SJSA1 (cell line): ENCODE measurements at places on chromosomes 3 and 15. TPM values are rescaled to one million over a fixed set of nuclear protein-coding genes. Genes with fewer than 3 reads are reported as not detected.

RPP14 gene
- 14.9 and 23.0 TPM in 2 replicates for total RNA-seq

MYRIP gene
- total RNA-seq = 0.06 and 0.11 TPM in 2 replicates

DNA sequence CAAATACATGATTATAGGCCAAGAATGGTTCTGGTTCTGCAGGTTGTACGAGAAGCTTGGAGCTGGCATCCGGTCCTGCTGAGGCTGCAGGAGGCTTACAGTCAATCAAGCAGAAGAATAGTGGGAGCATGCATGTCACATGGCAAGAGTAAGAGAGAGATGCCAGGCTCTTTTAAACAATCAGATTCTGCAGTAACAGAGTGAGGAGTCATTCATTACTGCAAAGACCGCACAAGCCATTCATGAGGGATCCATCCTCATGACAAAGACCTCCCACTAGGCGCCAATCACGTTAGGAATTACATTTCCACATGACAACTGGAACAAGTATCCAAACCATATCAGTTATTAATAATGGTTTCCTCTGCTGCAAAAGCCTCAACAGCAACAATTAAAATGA, 536.8 kb downstream of the CADM2 start:
- DNase-seq = no peak

DNA sequence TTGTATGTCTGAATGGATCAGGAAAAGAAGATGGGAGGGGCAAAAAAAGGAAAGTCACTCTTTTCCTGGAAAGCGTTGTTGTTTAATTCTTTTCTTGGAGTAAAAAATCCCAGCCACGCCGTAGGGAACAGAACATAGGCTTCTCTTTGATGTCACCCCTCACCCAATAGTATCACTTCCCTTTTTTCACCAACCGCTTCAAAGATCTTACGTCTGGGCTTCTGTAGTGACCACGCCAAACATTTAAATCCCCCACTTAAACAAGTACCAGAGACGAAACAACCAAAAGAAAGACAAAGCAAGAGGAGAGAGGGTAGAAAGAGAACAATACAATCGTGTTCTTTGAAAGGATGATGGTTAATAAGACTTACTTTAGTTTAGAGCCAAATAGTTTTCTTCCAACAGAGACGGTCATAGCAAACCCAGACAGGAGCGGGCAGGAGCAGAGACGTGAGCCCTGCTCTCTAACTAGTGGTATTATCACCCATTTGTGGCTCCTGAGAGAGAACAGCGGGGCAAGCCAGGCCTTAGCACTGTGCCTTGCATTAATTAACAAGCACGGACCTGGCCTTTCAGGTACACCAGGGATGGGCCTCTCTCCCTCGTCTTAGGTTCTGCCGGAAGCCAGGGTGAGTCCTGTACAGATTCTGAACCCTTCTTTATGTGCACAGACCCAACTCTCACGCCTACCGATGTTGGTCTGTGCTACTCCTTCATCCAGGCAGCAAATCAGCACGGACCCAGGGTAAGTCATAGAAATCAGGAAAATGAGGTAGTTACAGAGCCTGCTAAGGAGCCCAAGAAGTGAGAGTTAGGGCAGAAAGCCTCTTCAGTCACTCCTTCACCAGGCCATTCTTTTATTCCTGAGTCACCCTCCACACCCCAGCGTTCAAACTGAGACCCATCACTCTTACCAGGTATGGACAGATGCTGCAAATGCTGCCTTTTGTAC, 28.2 kb upstream of the BCL6 start:
- DNase-seq = no peak

DNA sequence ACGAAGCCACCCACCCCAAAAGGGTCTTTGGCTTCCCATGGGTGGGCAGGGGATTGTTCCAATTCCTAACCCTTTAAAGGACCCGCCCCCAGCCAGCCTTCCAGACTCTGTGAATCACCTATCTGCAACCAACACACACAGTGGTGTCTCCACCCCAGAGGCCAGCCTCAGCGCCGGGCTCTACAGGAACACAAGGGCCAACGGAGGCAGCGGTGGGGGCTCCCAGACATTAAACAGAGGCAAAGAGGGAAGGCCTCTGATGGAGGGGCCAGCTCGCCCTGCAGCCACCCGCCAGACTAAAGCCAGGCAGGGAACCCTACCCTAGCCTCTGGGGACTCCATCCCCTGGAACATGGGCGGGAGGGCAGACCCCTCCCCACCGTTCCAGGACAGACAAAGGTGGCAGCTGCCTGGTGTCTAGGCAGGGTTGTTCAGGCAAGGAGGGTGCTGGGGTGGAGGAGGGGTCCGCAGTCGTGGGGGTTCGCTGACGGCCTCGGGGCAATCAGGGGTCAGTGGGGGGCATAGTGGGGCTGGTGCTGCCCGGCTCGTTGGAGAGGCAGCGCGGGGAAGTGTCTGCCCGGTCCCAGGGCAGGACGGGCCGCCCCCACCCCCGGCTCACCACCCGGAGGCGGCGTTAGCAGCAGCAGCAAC, 448 bp downstream of the SHISA5 start:
- DNase-seq = no peak

AHSG gene
- total RNA-seq = not detected in 2 replicates

OR4F15 gene
- total RNA-seq = 0.03 and 0.66 TPM in 2 replicates

GRCh38 chr15:28957606-28958498, 72.1 kb downstream of the APBA2 start:
- no peak for DNase-seq

GRCh38 chr3:149487598-149488197, 13.2 kb downstream of the TM4SF4 start:
- no peak for DNase-seq

- no peak for DNase-seq
These were observed 115.0 kb downstream of the ALDH1A2 start for GRCh38 chr15:57950381-57950946.

DNA sequence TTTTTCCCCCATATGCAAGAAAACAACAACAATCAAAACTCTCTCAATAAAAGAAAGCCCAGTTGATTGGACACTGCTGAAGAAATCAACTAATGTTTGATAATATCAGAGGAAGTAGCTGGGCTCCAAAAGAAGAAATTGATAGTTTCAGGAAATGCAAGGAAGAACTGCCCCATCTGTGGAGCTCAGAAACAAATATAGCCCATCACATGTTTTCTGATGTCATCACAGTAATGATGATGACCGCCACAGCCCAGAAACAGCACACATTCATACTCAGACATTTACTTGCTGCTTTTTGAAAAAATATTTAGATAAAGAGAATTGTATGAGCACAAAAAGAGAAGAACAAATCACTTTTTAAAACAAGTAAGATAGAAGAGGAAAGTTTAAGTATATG, 67.6 kb downstream of the GOLIM4 start:
- DNase-seq = no peak

DNA sequence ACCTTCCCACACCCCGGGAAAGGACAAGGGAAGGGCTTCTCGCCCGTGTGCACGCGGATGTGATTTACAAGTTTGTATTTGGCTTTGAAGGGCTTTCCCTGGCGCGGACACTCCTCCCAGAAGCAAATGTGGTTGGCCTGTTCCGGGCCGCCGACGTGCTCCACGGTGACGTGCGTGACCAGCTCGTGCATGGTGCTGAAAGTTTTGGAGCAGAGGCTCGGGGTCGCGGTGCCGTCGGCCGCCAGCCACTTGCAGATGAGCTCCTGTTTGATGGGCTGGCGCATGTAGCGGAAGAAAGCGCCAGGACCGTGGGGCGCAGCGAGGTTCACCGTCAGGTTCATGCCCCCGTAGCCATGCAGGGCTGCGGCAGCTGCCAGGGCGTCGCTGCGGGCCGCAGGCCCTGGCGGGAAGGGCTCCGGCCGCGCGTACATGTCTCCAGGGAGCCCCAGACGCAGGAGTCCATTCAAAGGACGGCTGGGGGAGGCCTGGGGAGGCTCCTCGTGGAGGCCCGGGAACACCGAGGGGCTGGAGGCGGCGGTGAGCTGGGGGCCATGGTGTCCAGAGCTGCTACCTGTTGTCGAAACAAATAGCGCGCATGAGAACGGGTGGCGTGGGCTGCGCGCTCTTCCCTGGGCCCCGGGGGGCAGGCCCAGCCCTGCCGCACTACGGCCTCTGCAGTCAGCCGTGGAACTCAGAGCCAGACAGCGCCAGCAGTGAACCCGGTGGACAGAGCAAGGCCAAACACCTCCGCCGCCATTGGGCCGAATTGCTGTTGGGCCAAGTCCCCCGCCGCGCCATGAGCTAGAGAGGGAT, 10.2 kb downstream of the ZIC4 start:
- DNase-seq = no peak

- DNase-seq = no peak
These were observed 6.1 kb upstream of the CLSTN2 start for GRCh38 chr3:139928708-139929505.

DNA sequence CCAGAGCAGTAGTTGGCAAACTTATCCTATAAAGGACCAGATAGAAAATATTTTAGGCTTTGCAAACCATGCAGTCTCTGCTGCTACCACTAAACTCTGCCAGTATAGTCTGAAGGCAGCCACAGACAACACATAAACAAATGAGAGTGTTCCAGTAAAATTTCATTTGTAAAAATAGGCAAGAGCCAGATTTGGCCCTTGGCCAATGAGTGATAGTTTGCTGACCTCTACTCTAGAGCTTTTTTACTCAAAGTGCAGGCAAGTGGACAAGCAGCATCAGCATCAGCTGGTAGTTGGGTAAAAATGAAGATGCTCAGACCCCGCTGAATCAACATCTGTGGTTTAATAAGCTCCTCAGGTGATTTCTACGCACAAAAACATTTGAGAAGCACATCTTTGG, 269.8 kb downstream of the NTRK3 start:
- no peak for DNase-seq

GRCh38 chr3:135263331-135263730, 468.3 kb downstream of the EPHB1 start:
- DNase-seq = no peak

PIF1 gene
- total RNA-seq = 20.1 and 29.2 TPM in 2 replicates

MCF2L2 gene
- total RNA-seq = 0.03 TPM in 1 of 2 replicates, not detected in the other

GRCh38 chr15:58432401-58432800, 610 bp downstream of the LIPC start:
- no peak for DNase-seq

DNA sequence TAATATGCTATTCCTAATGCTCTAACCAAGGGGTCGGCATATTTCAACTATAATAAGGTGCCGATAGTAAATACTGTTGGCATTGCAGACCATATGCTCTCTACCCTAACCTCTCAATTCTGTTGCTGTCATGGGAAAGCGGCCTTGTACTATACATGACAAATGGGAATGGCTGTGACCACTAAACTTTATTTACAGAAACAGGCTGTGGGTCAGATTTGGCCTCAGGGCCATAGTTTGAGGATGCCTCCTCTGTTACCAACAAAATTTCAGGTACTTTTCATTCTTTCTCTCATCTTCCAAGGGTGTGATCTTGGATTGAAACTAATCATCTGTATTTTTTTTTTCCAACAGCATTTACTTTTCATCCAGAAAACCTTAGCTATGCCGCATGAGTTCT, 242.0 kb downstream of the MAGI1 start:
- DNase-seq = no peak

DNA sequence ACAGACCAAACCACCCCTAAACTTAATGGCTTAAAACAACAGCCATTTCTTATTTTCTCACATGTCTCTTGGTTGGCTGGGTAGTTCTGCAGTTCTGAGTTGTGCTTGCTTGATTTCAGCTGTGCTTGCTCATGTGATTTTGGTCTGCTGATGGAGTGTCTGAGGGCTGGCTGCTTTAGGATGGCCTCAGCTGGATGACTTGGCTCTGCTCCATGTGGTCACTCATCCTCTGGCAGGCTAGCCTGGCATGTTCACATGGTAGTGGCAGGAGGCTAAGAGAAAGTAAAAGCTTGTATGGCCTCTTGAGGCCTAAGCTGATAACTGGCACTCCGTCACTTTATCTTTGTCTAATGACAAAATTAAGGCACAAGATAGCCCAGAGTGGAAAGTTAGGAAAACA, 4.1 kb downstream of the SV2B start:
- DNase-seq = no peak

- no peak for DNase-seq
These were observed 9.1 kb downstream of the RASL12 start for GRCh38 chr15:65058394-65059368.

- DNase-seq = no peak
These were observed 9.3 kb downstream of the FAH start for GRCh38 chr15:80162059-80162554.

DNA sequence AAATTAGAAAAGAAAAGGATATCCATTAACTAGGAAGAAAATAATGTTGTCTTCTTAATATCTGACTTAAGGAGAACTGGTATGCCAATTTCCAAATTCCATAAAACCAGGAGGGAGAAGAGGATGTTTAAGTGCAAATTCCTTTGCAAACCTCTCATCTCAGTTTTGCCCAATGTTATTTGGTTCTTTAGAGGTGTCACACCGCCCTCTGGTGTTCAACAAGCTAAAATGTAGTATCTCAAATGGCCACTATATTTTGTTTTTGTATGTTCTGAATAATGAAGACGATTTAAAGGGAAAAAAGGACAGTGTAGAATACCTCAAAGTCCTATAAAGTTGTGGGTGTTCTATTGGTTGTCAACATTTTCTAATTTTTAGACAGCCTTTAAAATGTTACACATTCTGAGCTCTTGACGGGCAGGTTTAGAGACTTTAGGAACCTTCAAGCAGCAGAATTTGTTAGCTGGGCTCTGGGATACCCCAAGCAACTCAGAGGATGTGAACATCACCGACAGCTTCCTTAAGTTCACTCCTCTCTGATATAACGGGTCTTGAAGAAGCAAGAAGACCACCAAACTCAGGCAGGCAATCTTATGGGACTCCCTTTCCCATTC, 458.3 kb downstream of the MFSD1 start:
- no peak for DNase-seq

- no peak for DNase-seq
These were observed 212.6 kb upstream of the PLSCR5 start for GRCh38 chr3:146817704-146818103.

- no peak for DNase-seq
These were observed 319.2 kb downstream of the SLC9A9 start for GRCh38 chr3:143529018-143529478.

DNA sequence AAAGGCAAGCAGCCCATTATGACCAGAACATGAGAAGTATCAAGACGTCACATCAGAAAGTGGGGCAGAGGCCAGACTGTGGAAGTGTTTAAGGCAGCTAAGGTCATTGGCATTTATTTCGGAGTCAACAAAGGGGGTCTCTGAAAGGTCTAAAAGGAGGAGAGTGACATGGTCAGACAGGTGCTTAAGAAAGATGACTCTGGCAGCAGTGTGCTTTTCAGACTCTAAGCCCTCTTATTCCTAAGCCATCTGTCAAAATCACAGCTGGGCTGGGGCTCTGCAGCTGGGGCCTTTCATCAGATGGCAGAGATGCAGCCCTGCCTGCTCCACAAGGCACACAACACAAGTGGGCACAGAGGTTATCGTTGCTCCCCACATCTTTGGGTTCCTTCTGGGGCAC, 14.0 kb downstream of the FBXL22 start:
- DNase-seq = no peak

- no peak for DNase-seq
These were observed 48.3 kb upstream of the IQSEC1 start for GRCh38 chr3:13121553-13122001.

GRCh38 chr15:94255540-94255939, 24.2 kb downstream of the MCTP2 start:
- no peak for DNase-seq

- DNase-seq = peak; percentile 71
These were observed at the start of gene ADPRH for GRCh38 chr3:119579366-119580066. ADPRH (plus strand) TSS chr3:119579492; CDS start chr3:119582170, 2,678 bp downstream.

GRCh38 chr3:123587401-123587800, 2.5 kb upstream of the HACD2 start:
- DNase-seq = no peak
